ENCODE measurements at places on chromosomes 6 and 20.

DNA sequence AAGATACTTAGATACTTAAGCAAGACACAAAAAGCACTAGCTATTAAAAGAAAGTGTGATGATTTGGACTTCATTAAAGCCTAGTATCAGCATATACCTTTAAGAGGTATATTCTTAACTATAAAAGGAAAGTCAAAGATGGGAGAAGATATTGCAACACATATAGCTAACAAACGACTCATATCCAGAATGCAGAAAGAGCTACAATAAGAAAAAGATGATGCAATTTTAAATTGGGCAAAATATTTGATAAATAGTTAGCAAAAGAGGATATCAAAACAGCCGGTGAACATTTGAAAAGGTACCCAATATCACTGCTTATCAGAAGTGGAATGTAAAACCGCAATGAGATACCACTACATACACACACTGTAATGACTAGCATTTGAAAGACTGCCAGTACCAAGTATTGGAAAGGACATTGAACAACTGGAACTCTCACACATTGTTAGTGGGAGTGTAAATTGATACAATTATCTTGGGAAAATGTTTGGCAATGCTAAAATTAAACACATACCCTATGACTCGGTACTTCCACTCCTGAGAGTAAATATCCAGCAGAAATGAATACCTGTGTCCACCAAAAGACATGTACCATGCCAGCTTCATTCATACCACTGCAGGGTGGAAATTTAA, 25.7 kb downstream of the MUC22 start:
- H3K27ac ChIP-seq: no peak overlapping the region
- no peak overlapping the region for H3K4me3 ChIP-seq
- peaks cover 6% of the 10 kb centered on the region for H3K4me1 ChIP-seq
- H3K27me3 ChIP-seq: peaks cover 55% of the 10 kb centered on the region
- DNase-seq: no peak

DNA sequence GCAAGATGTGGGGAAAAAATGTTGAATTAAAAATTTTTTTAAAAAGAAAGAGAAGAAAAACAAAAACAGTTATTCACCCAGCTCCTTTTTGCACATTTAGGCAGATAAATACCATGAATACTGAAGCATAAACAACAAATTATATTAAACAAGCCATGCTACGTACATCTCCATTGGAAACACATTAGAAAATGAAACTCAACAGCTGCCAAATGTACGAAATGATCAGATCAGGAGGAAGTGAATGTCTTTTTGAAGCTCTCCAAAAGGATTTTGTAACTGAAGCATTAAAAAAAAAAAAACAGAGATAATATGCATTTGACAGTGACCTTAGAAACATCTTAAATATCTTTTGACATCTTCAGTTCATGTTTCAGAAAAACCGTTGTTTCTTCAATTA, 56.7 kb downstream of the CD83 start:
- H3K36me3 ChIP-seq: peaks cover 13% of the 10 kb centered on the region
- no peak overlapping the region for H3K4me3 ChIP-seq
- no peak for DNase-seq
- H3K27me3 ChIP-seq: no peaks in the 10 kb centered on the region
- peaks cover 5% of the 10 kb centered on the region for H3K4me1 ChIP-seq

DNA sequence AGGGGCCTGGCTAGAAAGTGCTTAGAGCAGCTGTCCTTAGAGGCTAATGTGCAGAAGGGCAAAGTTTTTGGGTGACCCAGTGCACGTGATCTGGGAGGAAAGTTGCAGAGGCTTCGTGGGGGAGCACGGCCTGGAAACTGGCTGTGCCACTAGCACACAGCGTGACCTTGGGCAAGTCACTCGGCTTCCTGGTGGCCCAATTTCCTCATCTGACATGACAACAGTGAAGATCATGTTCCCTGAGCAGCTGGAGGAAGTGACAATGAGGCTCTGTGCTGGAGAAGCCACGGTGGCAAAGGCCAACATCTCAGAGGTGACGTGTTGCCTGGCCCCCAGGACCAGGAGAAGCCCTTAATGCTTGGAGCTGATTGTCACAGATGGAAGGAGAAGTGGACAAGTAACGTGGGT, 99.5 kb downstream of the FOXC1 start:
- no peak overlapping the region for H3K27ac ChIP-seq
- peaks cover 5% of the 10 kb centered on the region for H3K36me3 ChIP-seq
- no peak overlapping the region for H3K4me3 ChIP-seq
- no peaks in the 10 kb centered on the region for H3K27me3 ChIP-seq
- no peak for DNase-seq
- no peaks in the 10 kb centered on the region for H3K4me1 ChIP-seq

- H3K27me3 ChIP-seq: peaks cover 48% of the 10 kb centered on the region
- H3K4me1 ChIP-seq: no peaks in the 10 kb centered on the region
- DNase-seq: no peak
- no peak overlapping the region for H3K27ac ChIP-seq
- no peak overlapping the region for H3K4me3 ChIP-seq
Observed at GRCh38 chr20:9626357-9626756, 112.0 kb downstream of the LAMP5 start.

DNA sequence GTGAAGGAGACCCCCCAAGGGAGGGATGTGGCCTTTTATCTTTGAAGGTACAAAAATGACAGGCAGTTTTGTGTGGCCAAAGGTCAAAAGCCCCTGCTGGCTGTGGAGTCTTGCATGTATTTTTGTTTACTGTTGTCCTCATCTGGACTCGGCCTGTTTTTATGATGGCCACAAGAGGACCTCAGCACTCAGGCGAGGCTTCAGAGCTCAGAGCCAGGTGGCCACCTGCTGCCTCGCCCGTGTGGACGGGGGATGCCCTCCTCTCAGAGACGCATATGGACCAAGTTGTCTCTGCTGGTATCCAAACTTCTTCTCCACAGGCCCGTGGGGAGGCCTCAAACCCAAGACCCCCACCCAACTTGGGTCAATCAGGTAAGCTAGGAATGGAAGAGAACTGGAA, 118.2 kb downstream of the DACT2 start:
- no peaks in the 10 kb centered on the region for H3K36me3 ChIP-seq
- no peaks in the 10 kb centered on the region for H3K4me1 ChIP-seq
- no peak overlapping the region for H3K4me3 ChIP-seq
